ENCODE measurements at places on chromosomes 2 and 18. TPM values are rescaled to one million over a fixed set of nuclear protein-coding genes. Genes with fewer than 3 reads are reported as not detected.

The FBXO15 gene
- 7.2 TPM for total RNA-seq

The ANKRD30BL gene
- 21.7 TPM for total RNA-seq

The SH3BP4 gene
- total RNA-seq, result 20.5 TPM

The CFAP65 gene
- total RNA-seq, result 2.3 TPM

The ABHD1 gene
- 0.46 TPM for total RNA-seq

The COL4A4 gene
- total RNA-seq, result 2.1 TPM
